ENCODE measurements at places on chromosomes 12 and 14. TPM values are rescaled to one million over a fixed set of nuclear protein-coding genes. Genes with fewer than 3 reads are reported as not detected.

GRCh38 chr14:61598980-61599379, 96.3 kb upstream of the HIF1A start:
- DNase-seq: no peak

GRCh38 chr12:30996255-30996654, 69.7 kb downstream of the TSPAN11 start:
- DNase-seq: no peak

DNA sequence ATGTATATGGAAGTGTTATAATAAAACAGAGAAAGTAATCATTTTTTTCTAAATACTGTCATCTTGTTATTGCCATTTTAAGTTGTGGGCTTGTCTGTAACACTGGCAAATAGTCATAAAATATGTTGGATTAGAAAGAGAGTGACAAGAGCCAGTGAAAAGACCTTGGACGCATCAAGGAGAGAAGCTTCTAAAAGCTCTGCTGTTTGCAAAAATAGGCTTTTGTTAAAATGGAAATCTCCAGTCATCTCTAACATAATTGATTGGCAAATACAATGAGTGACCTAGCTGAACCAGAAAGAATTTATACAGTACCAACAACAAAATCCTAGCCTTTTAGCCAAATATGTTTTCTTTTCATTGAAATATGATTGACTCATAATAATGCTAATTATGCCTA, 245.8 kb upstream of the RMST start:
- no peak for DNase-seq

TMEM132D gene
- polyA plus RNA-seq: 2.1 TPM

SETD1B gene
- polyA plus RNA-seq: 14.9 TPM

PPP1R1A gene
- 54.4 TPM for polyA plus RNA-seq
